Stomach (tissue), 19 donors: ENCODE measurements at places on chromosomes 2 and 18.

DNA sequence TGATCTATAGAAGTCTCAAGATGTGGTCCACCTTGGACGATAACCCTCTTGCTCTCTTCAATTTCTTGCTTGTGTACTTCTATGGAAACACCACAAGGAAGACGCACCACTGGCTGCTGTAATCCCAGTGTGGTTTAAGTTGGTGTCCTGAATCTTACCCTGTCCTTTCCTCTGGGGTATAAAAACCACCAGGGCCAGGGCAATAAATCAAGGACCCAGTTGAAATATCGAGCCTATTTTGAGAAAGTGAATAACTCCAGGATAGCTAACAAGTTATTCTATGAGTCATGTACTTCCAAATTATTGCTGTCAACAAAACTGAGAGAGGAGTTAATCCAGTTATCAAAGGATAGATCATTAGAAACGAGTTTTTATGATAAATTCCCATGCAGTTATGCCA is 137.0 kb downstream of the RND3 start:
- H3K27me3 ChIP-seq, result no peaks in the 10 kb centered on the region
- DNase-seq, result no peak

- H3K27ac ChIP-seq, result no peak overlapping the region
- DNase-seq, result no peak
- H3K27me3 ChIP-seq, result no peaks in the 10 kb centered on the region
- H3K36me3 ChIP-seq, result no peaks in the 10 kb centered on the region
These were observed 430.9 kb upstream of the KCNH7 start for GRCh38 chr2:163269374-163270021.

GRCh38 chr2:178025551-178026185 is 46.9 kb downstream of the PDE11A start:
- no peaks in the 10 kb centered on the region for H3K36me3 ChIP-seq
- DNase-seq, result no peak

DNA sequence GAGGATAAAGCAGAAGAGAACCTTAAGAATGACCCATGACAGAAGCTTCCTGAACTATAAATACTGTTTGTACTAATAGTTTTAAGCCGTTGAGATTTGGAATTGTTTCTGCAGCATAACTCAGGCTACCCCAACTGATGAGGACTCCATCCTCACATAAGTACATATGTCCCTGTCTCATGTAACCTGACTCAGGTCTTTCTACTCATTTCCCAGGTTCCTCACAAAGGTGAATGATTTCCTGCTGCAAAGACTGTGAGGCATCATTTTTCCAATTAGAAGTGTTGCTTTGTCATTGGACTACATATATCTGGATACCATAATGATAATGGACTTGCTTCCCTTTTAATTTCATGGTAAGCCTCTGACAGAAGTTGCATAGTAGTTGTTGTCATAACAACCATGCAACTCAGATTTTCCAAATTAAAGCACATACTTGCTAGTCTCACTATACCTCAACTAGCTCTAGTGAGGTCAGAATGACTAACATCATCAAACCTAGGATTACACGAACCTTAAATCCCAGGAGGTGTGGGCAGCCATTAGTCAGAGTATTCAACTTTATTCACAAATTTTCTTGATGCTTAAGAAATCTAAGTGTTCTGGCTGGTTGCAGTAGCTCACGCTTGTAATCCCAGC is 38.0 kb upstream of the NEDD4L start:
- no peaks in the 10 kb centered on the region for H3K27me3 ChIP-seq
- H3K4me3 ChIP-seq, result no peak overlapping the region
- H3K36me3 ChIP-seq, result no peaks in the 10 kb centered on the region
- DNase-seq, result no peak
- H3K4me1 ChIP-seq, result no peaks in the 10 kb centered on the region
- no peak overlapping the region for H3K27ac ChIP-seq

- no peak overlapping the region for H3K4me3 ChIP-seq
- H3K4me1 ChIP-seq, result peaks cover 41% of the 10 kb centered on the region
- DNase-seq, result no peak
- no peaks in the 10 kb centered on the region for H3K36me3 ChIP-seq
These were observed 111.6 kb downstream of the SMAD7 start for GRCh38 chr18:48838921-48839818.

GRCh38 chr2:126736133-126736874 is 80.3 kb downstream of the GYPC start:
- H3K27me3 ChIP-seq, result peaks cover 3% of the 10 kb centered on the region
- H3K4me3 ChIP-seq, result no peak overlapping the region
- H3K4me1 ChIP-seq, result no peaks in the 10 kb centered on the region
- no peak overlapping the region for H3K27ac ChIP-seq
- H3K36me3 ChIP-seq, result no peaks in the 10 kb centered on the region

- H3K4me3 ChIP-seq, result no peak overlapping the region
- DNase-seq, result no peak
- no peak overlapping the region for H3K27ac ChIP-seq
- no peaks in the 10 kb centered on the region for H3K4me1 ChIP-seq
- no peaks in the 10 kb centered on the region for H3K36me3 ChIP-seq
These were observed 373.0 kb downstream of the ZEB2 start for GRCh38 chr2:144146876-144147275.

GRCh38 chr2:17805166-17805565 is 11.1 kb upstream of the MSGN1 start:
- no peak for DNase-seq
- H3K4me3 ChIP-seq, result no peak overlapping the region
- no peaks in the 10 kb centered on the region for H3K4me1 ChIP-seq
- H3K36me3 ChIP-seq, result no peaks in the 10 kb centered on the region
- H3K27me3 ChIP-seq, result no peaks in the 10 kb centered on the region

DNA sequence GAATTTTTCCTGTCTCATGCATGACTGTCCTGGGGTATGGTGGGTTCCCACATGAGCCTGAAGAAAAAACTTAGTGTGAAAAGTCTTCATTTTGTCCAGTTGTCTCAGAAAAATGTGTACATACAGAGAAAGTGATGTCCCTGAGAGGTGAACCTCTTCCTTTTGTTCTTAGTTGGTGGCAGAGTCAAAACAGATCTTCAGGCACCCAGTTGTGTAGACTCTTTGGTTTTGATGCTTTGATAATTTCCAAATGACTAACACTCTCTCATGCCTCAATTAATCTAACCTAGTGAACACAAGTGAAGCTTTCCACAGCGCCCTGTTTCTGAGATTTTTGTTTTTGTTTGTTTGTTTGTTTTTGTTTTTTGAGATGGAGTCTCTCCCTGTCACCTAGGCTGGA is 273.5 kb downstream of the PIK3C3 start:
- no peaks in the 10 kb centered on the region for H3K4me1 ChIP-seq
- no peaks in the 10 kb centered on the region for H3K36me3 ChIP-seq
- H3K4me3 ChIP-seq, result no peak overlapping the region
- no peaks in the 10 kb centered on the region for H3K27me3 ChIP-seq
- no peak overlapping the region for H3K27ac ChIP-seq
- DNase-seq, result no peak

DNA sequence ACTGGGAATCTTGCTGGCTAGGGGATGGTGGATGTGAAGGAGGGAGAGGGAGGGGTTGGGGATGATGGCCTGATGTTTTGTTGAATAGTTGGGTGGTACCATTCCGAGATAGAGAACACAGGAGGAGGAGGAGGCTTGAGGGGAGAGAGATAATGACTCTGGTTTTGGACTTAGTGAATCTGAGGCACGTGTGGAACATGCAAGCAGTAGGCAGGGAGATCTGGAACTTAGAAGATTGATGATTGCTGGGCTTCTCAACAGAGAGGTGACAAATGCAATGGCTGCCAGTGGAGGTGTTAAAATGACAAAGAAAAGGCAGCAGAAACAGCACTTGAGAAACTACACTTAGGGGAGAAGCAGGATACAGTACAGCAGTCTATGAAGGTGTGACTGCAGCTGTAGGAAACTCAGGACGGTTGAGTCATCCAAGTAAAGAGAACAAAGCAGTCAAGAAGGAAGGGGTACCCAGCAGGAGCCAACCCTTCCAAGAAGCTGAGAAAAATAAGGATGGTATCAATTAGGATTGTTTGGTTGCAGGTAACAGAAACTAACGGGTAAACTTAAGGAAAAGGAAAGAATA is 221.4 kb upstream of the FBXO11 start:
- peaks cover 5% of the 10 kb centered on the region for H3K4me1 ChIP-seq
- no peaks in the 10 kb centered on the region for H3K36me3 ChIP-seq
- H3K4me3 ChIP-seq, result no peak overlapping the region
- no peaks in the 10 kb centered on the region for H3K27me3 ChIP-seq
- no peak for DNase-seq

- no peaks in the 10 kb centered on the region for H3K36me3 ChIP-seq
- no peak overlapping the region for H3K27ac ChIP-seq
- no peak overlapping the region for H3K4me3 ChIP-seq
- H3K4me1 ChIP-seq, result peaks cover 35% of the 10 kb centered on the region
These were observed 84.6 kb downstream of the NRP2 start for GRCh38 chr2:205766779-205767359.

- no peak overlapping the region for H3K4me3 ChIP-seq
- no peak overlapping the region for H3K27ac ChIP-seq
- H3K36me3 ChIP-seq, result no peaks in the 10 kb centered on the region
- H3K4me1 ChIP-seq, result no peaks in the 10 kb centered on the region
- H3K27me3 ChIP-seq, result no peaks in the 10 kb centered on the region
These were observed 133.7 kb downstream of the SMAD7 start for GRCh38 chr18:48817021-48817461.

GRCh38 chr2:72579591-72580180 is 246.1 kb downstream of the EXOC6B start:
- no peak overlapping the region for H3K4me3 ChIP-seq
- H3K27ac ChIP-seq, result no peak overlapping the region
- no peaks in the 10 kb centered on the region for H3K27me3 ChIP-seq
